ENCODE measurements at places on chromosomes 7 and 10.

GRCh38 chr10:7357193-7357592 lies 53.6 kb downstream of the SFMBT2 start:
- DNase-seq = no peak

DNA sequence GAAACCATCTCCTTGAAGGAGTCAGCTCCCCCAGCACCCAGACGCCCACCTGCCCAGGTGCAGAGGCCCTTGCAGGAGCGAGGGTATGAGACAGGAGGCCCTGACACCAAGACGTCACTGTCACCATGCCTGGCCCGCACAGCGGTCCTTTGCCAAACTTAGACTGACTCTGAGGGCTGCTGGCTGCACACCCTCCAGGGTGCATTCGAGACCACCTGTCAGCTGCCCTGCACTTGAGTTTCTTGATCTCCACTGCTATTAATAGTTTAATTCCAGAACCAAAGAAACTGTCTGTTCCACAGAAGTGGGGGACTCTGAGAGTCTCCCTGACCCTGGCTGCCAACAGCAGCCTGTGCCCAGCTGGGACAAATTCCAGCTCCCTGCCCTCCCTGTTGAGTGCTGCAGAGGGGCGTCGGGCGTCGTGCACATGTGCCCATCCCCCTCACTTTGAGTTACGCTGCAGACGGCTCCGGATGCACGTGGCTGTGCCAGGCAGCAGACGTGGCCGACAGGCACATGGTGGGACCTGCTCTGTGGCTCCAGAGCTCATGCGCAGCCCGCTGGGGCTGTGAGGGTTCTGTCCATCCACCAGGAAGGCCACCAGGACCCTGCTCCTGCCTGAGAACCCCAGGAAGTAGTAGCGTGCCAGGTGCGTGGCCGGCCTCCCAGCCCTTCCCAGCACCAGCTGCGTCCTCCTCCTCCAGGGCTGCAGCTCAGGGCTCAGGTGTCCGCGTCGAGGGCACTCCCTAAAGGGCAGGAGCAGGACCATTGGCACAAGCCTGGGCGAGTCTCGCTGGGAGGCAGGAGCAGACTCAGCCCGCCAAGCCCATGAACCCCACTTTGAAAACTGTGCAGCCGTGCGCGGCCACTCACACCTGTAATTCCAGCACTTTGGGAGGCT lies 24.8 kb downstream of the ELFN1 start:
- no peak for DNase-seq

DNA sequence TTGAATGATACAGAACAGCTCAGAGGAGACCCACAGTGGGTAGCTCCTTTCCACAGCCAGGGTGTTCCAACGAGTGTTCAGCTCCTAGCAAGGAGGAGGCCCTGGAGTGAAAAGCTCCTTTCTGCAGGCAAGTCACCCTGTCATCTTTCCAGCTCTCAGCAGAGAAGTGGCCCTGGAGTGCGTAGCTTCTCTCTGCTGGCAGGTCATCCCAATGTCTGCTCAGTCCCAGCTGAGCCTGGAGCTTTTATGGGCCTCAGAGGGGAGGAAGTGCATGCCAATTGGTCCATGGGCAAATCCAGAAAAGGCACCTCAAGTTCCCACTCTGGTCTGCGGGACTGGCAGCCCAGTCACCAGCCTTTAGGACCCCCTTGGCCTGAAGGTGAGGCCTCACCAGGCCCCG lies 30.8 kb upstream of the ZMYND11 start:
- no peak for DNase-seq

- DNase-seq = no peak
Observed at GRCh38 chr7:88254721-88255424, 35.0 kb upstream of the SRI start.

- DNase-seq = peak; percentile 5
Observed at GRCh38 chr7:37285706-37286453, 162.8 kb downstream of the ELMO1 start.

- DNase-seq = peak; percentile 16
Observed at GRCh38 chr7:130909881-130910672, 176.1 kb upstream of the KLF14 start.

- peak; percentile 66 for DNase-seq
Observed at GRCh38 chr7:155344270-155344617, 46.6 kb downstream of the INSIG1 start.

- no peak for DNase-seq
Observed at GRCh38 chr10:13773043-13773442, 186.3 kb downstream of the PRPF18 start.

GRCh38 chr10:102460836-102461186 lies 9.5 kb upstream of the C10orf95 start:
- peak; percentile 23 for DNase-seq

GRCh38 chr10:114655671-114656070 lies 2.4 kb downstream of the ABLIM1 start:
- DNase-seq = no peak

- DNase-seq = peak; percentile 75
Observed at GRCh38 chr10:133379152-133379800, at the start of gene PAOX. Gene PAOX (plus strand): TSS chr10:133379262. CDS start chr10:133379317, 55 bp downstream.

- DNase-seq = no peak
Observed at GRCh38 chr10:49023752-49024151, 84.1 kb upstream of the LRRC18 start.

GRCh38 chr7:38303866-38304265 lies 30.4 kb upstream of the TARP start:
- DNase-seq = no peak

Data from stimulated activated CD4-positive, alpha-beta T cell treated with anti-CD3 and anti-CD28 coated beads, Interleukin-15, amount 100 ng/mL, for 24 hours (primary cell).